Stimulated activated CD8-positive, alpha-beta memory T cell treated with anti-CD3 and anti-CD28 coated beads, Interleukin-4, amount 100 ng/mL, for 1 hour (primary cell): ENCODE measurements at places on chromosomes 3 and 15.

DNA sequence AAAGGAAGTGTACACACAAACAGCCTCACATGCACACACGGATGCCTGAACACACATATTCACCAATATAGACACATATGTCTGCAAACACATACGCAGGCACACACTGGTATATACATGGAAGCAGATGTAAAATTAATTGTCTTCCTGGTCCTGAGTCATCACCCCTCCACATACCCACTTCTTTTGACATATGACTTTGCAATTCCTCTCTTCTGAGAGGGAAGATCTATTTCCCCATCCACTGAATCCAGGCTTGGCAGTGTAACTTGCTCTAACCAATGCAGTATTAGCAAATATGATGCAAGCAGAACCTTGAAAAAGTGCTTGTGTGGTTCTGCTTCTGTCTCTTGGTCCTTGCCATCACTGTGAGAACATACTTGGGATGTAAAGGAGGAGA, 76.8 kb upstream of the HRH1 start:
- no peak for DNase-seq

DNA sequence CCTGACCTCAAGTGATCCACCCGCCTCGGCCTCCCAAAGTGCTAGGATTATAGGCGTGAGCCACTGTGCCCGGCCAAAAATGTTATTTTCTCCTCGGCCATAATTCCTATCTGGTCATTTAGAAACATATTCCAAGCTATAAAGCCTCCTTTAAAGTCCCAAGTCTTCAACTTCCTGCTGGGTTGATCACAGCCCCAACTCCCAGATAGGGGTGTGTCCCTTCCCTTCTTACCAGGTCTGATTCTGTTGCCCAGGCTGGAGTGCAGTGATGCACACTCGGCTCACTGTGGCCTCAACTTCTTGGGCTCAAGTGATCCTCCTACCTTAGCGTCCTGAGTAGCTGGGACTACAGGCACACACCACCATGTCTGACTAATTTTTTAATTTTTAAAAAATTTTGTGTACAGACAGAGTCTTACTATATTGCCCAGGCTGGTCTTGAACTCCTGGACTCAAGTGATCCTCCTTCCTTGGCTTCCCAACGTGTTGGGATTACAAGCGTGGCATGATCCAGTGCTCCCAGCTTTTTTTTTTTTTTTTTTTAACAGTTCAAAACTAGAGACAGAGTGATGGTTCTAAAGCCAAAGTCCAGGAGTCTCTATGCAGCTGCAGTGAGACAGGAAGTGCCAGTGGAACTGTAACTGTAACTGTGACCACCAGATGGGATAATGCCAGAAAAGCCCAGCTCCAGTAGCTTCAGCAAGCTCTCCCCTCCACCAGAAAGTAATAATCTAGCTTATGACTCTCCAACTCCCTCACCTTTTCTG, 8.2 kb upstream of the PRKAR2A start:
- DNase-seq, result no peak

DNA sequence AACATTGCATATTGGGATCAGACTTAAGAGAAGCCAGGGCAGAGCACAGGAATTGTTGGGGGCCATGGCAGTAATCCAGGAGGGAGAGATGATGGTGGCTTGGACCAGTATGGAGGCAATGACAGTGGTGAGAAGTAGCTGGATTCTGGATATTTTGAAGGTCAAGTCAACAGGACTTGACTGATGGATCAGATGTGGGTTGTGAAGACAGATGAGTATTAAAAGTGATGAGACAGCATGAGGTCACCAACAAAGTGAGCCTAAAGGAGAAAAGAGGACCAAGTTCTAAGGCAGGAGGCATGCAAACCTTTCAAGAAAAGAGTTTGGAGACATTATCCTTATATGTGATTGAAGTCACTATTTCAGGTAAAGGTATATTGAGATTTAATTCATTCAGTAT, 56.6 kb upstream of the TIPARP start:
- no peak for DNase-seq

DNA sequence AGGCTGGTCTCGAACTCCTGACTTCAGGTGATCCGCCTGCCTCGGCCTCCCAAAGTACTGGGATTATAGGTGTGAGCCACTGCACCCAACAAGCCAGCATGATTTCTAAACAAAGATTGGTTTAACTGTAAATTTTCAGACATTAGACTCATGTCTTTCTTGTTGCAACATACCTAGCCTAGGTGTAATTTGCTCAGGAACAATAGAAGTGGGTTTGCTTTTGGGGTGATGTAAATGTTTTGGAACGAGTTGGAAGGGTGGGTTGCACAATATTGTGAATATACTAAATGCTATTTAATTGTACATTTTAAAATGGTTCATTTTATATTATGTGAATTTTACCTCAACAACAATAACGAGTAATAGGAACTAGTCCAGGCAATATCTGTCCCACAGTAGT, 7.1 kb downstream of the CCR4 start:
- no peak for DNase-seq

DNA sequence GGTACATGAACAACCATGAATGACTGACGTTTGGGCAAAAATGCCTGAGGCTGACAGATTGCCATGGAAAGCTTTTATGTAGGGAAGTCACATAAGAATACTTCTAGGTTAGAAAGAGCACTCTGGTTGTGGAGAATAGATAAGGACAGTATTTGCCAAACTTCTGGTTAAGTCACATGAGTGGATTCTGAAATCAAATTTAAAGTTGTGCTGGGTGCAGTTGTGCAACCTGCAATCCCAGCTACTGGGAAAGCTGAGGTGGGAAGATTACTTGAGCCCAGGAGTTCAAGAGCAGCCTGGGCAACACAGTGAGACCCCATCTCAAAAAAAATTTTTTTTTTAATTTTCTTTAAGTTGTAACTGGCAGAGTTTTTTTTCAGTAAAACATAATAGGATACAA, 7.2 kb upstream of the ZNF148 start:
- DNase-seq, result no peak
